Tibial artery (tissue), 4 donors: ENCODE measurements at places on chromosomes 4 and X.

DNA sequence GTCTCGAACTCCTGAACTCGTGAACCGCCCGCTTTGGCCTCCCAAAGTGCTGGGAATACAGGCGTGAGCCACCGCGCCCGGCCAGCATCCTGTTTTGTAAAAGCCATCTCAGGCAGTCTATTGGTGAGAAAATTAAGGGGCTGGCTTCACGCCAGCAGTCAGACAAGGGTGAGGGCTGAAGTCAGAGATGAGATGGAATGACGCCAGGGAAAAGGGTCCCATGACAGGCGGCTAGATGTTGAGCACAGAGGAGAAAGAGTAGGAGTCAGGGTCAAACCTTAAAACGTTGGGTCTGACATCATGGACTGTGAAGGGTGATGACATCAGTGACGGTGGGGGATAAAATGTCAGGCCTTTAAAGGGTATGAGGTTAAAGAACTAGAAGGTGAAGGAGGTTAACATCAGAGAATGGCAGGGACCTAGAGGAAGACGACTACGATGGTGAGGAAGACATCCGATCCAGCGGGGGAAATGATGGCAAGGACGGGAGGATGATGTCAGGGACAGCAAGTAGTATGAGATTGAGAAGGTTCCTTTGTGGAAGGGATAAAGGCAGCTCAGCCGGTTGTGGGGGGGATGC is 504 bp upstream of the RBM3 start:
- peak; percentile 36 for DNase-seq

GRCh38 chrX:135421932-135422809 is at the start of gene SMIM10L2A:
Gene SMIM10L2A (plus strand): TSS chrX:135421944. CDS start chrX:135422132, 188 bp downstream.
- no peak for DNase-seq

- no peak for DNase-seq
Observed at GRCh38 chrX:41730081-41730480, 6.1 kb downstream of the GPR82 start.

- DNase-seq: no peak
Observed at GRCh38 chrX:47751670-47752069, 85.0 kb upstream of the ZNF81 start.

- DNase-seq: no peak
Observed at GRCh38 chr4:127120441-127121090, 512.2 kb upstream of the INTU start.

GRCh38 chr4:125522588-125522987 is 207.8 kb downstream of the FAT4 start:
- DNase-seq: no peak

DNA sequence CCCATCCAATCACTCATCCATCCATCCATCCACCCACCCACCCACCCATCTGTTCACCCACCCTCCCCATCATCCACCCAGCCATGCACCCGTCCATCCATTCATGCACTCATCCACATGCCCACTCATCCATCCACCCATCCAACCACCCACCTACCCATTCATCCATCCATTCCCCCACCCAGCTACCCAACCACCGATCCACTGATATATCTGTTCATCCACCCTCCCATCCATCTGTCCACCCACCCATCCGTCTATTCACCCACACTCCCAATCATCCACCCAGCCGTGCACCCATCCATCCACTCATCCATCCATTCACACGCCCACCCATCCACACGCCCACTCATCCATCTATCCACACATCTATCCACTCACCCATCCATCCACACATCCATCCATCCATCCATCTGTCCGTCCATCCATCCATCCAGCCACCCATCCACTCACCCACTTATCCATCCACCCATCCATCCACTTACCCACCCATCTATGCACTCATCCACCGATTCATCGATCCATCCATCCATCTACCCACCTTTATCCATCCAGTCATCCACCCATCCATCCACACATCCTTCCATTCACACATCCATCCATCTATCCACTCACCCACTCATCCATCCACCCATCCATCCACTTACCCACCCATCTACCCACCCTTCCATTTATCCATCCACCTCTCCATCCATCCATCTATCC is 28.4 kb downstream of the ASMTL start:
- no peak for DNase-seq

DNA sequence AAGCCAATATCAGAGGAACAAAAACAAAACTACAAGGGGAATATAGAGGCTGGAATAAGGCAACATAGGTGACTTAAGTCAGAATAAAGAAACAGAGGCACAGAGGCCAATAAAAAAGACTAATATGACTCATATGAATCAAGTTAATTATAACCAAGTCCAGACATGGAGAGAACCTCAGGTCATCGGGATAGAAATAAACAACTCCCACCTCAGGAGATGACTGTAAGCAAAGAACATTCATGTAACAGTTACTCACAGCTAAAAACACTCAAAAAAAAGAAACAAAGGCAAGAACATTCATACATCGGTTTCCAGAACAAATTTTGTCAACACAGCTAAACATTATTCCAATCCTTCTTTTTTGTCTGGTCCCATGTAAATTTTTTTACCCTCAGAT is 60.3 kb upstream of the RXFP1 start:
- DNase-seq: no peak

GRCh38 chrX:123962794-123963373 is 1.4 kb downstream of the STAG2 start:
- peak; percentile 93 for DNase-seq

DNA sequence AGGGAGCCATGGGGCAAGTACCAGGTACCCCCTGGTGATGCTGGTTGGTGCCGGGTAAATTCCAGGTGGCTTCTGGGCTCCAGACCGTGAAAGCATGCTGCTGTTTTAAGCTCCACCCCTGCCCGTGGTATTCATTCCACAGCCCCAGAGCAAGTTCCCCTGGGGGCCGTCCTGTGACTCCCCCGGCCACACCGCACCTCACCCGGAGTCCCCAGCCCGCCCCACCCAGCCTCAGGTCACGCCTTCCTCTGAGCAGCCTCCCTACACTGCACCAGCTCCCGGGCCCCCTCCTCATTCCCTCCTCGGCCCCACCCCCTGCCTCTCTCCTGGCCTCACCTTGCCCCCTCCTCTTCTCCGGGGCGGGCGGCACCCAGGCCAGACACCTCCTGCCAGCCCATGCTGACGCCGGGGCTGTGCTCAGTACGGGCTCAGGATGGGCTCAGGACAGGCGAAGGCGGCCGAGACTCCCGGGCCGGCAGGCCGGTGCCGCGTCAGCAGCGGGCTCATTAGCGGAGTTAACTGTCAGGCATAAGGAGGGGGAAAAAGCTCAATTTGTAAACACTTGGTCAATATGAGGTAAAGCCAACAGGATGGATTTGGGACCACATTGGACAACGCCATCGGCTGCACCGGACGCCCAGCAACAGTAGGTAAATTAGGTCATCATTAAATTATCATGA is 127.4 kb downstream of the FAM53A start:
- no peak for DNase-seq

GRCh38 chr4:48913346-48913745 is 6.8 kb upstream of the OCIAD2 start:
- no peak for DNase-seq

DNA sequence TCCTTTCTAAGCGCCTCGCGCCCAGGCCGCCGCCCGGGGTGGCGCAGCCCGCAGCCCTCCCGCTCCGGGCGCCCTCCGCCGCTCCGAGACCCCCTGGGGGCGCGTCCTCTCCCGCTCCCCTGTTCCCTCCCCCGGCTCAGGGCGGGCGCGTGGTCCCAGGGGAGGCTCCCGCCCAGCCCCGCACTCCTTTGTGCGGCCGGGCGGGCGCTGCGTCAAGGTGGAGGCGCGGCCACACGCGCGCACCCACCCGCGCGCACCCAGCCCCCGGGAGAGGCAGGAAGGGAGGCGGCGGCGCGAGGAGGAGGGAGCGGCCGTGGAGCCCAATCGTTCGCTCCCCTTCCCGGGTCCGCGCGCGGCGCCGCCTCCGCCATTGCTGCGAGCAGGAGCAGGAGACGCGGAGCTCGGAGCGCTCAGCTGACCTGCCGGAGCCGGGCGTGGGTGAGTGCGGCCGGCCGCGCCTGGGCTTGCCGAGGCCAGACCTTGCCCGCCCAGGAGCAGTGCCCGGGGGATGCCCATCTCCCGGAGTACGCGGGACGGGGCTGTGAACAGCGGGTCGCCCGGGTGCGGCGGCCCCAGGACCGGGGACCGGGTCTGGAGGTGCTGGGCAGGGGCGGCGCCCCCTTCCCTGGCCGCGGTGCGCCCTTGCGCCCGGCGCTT is at the start of gene NSG1:
Gene NSG1, plus strand, starts transcription at position 367 of the 657 bp plus-strand sequence. CDS start 528 bp downstream, outside the sequence.
- no peak for DNase-seq

DNA sequence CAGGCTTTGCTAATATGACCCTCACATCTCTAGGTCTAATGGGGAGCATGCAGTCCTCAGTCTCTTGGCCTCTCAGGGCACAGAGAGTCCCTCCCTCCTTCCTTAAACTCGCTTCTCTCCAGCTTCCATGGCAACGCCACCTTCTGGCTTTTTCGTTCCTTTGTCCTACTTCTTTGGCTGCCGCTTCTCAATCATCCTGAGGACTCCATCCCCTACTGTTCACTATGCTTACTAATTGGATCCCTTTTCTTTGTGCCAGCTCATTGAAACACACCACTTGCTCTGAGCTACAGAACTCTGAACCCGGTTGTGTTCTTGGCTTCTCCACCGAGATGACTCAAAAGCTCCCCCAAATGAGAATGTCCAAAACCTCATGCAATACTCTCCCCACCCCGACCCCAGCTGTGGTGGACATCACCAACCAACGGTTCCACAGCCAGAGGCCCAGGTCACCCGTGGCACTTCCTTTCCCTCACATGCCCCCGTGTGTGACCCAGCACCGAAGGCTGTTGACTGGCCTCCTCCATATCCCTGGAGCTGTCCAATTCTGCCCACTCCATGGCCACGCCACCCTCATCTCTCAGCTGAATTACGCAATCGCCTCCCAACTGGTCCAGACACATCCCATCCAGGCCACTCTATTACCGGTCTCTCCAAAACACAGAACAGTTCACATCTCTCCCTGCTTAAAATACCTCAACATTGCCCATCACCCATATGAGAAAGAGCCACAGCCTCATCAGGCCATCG is 34.7 kb downstream of the CRMP1 start:
- no peak for DNase-seq

- no peak for DNase-seq
Observed at GRCh38 chr4:13989501-13989900, 362.0 kb upstream of the BOD1L1 start.

DNA sequence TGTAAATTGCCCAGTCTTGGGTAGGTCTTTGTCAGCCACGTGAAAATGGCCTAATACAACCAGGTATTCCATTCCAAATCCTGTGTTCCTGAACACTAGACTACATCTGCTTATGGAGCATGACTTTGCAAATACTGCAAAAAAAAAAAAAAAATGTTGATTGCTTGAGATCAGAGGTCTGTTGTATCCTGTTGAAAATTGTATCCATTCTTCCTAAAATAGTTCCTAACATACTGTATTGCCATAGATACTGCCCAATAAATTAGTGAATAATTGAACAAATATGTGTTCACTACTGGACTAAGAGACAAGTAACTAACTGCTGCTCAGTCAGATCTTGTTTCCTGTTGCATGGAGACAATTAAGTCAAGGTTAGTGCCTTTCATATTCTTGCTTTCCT is 164.3 kb upstream of the PABPC4L start:
- no peak for DNase-seq

GRCh38 chr4:155688211-155688610 is 21.6 kb downstream of the GUCY1A1 start:
- no peak for DNase-seq

DNA sequence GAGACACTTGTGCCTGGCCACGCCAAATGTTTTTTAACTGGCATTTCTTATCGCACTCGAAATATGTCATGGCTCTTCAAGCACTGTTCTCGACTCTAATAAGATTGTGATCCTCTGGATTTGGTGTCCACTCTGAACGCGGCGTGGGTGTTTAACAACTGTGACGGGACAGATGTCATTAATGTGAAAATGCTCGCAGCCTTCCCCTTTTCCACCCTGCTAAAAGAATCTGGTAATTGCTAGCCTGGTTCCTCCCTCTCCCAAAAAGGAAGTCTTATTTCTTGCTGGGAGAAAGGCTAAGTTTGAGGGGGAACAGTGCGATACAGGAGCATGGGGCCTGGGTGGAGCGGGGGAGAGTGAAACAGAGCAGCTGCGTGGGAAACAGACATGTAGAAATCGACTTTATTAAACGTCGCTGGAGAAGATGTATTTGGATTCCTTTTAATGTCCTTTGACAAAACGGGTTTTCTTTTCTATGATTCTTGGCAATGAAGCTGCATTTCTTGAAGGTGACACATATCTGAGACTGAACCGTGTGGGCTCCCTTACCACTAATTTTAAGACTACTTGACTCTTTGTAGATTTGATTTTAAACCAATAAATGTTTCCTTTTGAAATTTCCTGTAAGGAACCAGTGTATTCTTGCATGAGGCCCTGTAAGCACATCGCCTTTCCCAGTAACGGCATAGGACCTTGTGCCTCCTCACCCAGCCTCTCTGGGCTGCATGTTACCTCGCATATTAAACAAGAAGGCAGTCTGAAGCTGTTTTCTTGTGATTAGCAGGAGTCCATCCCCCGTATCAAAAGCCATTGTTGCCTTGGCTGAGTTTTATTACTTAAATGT is 17.8 kb downstream of the TBC1D1 start:
- no peak for DNase-seq

DNA sequence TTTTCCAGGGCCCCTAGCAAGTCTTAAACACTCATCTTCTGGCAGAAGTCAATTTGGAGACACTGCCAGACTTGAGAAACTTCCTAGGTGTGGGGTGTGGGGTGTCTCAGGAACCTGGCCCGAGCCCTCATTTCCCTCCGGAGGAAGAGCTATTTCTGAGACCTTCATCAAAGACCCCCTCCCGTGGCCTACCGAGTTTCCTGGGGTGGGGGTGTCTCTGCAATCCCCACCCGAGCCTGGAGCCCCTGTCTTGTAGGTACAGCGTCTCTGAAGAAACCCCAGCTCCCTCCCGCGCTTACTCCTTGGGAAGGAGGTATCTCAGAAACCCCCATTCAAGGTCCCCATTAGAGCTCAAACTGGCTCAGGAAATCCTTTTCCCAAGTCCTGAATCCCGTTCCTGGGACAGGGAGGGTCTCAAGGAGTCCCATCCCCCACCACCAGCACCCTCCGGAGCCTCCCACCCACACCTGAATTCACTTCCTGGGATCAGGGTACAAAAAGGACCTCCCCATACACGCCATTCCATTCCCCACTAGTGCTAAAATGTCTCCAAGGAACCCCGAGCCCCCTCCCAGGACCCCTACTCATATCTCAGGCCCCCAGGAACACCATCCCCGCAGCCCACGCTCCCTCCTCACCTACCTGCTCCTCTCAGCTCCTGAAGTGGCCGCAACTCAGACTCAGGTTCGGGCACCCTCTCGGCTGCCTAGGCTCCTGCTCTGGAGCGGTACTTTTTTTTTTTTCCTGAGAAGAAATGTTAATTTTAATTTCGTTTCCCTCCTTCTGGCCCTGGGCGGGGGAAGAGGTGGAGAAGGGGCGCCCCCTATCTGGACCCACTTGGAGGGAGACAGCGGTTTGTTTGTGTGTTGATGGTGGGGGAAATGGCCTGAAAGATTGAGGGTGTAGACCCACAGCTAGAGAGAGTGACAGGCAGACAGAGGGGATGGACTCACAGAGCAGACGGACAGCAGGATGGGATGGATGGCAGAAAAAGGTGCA is 1.1 kb downstream of the SLC38A5 start:
- no peak for DNase-seq

DNA sequence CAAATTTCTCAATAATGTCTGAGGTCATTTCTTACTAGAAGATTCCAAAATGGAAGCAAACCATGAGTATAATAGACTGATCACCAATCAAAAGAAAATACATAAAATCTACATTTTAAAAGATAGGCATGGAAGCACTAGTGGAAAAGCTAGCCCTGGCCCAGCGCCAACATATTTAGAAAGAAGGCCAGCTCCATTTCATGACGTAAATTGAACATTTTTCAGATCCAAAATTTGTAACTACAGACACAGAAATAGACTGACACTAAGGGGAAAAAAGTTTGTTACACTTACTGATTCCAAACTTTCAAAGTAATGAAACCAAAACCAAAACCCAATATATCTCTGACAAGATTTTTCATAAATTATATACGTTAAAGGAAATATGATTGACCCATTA is 117.7 kb downstream of the ADAMTS3 start:
- peak; percentile 67 for DNase-seq
